ENCODE measurements at places on chromosomes 6 and 20.

DNA sequence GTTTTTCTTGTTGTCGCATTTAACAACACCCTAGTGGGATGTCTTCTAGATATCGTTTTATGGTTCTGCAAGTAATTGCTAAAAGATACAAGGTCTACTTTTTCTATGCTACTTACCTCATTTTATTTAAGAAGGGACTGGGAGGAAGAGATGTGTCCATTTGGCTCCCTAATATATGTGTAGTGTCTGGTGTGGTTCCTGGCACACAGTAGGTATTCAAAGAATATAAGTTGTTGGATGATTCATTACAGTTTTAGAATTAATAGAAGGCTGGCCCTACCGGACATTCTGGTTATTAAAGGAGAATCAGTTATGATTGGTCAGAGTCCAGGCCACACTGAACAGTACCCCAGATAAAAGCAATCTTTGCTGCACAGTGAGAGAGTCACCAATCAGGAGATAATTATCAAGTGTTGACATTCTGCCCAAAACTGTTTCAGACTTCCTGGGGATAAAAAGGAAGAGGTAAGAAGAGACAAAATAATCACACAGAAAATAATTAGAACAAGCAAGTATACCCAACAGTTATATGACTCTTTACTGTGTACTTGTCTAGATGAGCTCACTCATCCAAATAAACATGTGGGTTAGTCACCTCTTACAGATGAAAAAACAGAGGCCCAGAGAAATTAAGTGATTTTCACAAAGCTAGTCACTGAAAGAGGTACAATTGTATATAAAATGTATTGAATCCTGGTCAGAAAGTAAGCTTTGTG, 7.0 kb downstream of the TMEM244 start:
- DNase-seq: no peak

GRCh38 chr6:33961691-33962090, 157.9 kb upstream of the MLN start:
- no peak for DNase-seq

DNA sequence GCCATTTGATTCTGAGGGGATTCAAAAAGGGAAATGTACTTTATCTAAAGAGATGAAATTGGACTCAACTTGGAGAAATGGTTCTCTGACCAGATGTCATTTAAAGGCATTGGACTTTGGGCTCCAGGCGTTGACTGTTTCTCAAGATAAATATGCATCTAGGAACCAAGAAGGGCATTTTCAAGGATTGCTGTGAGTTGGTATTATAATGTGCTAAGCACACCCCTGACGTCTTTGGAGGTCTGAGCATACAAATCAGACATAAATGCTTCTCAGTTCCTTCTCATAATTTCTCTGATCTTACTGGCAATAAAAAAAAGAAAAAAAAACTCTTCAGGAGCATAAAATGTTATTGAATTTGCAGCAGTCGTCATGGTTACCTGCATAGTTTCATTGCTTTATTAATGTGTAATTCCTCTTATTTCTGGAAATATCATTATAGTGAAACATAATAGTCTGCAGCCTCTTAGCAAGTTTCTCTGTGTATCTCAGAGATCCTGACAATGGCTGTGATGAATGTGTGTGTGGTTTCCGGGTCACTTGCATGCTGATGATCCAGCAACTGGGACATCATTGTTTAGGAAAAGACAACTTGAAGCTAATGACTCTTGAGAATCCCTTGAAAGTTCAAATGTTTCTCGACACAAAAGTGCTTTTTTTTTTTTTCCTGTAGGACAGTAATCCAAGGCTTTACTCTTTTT, 136.0 kb downstream of the AIG1 start:
- no peak for DNase-seq

GRCh38 chr20:31823360-31824124, 4.4 kb downstream of the MYLK2 start:
- no peak for DNase-seq

GRCh38 chr20:33431797-33432381, 11.7 kb downstream of the SNTA1 start:
- no peak for DNase-seq

GRCh38 chr6:90222008-90222407, 74.6 kb downstream of the BACH2 start:
- DNase-seq: no peak

GRCh38 chr20:43492101-43492500, 15.4 kb upstream of the L3MBTL1 start:
- DNase-seq: no peak

- DNase-seq: no peak
These were observed 31.9 kb downstream of the GINS1 start for GRCh38 chr20:25439328-25439727.

DNA sequence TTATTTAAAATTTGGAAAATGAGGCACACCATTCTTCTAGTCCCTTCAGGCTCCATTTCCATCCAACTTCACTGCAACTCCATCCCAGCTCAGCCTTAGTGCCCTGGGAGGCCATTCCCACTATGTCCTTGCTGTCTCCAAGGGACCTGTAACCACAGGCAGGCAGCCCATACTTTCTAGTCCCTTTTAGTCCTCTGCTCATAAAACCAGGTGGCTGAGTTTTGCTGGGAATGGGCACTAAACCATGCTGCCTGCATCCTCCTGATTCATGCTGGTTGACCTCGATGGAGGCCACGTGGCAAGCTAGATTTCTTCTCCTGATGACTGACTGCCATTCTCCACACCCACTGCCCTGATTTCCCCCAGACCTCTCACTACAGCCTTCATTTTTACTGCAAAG, 27.5 kb upstream of the MYMX start:
- no peak for DNase-seq

DNA sequence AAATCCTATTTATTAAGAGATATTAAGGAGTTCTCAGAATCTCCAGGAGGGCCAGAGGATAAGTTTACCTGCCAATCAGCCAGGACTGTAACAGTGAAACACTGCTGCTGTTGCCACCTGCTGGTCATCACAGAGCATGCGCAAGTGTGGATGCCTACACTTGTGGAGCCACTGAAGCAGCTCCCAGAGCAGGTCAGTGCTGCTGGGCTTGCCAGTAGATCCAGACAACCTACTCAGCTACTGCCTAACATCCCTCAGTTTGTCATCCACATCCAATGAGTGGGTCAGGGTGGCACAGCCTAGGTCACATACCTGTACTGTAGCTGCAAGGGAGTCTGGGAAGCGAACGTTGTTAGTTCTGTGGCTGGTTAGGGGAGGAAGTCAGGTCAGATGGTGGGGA, 18.3 kb upstream of the NHSL1 start:
- no peak for DNase-seq

- DNase-seq: no peak
These were observed 3.8 kb downstream of the MTCL3 start for GRCh38 chr6:127515234-127515793.

Measured in vagina (tissue), 2 donors.